ENCODE measurements at places on chromosomes 7 and 10. TPM values are rescaled to one million over a fixed set of nuclear protein-coding genes. Genes with fewer than 3 reads are reported as not detected.

ASIC3 gene
- 2.7 TPM for polyA plus RNA-seq

RBP3 gene
- not detected for polyA plus RNA-seq

NRCAM gene
- polyA plus RNA-seq: 1.2 TPM

GIMAP2 gene
- polyA plus RNA-seq: 4.4 TPM

VSTM4 gene
- polyA plus RNA-seq: 3.1 TPM

STARD3NL gene
- polyA plus RNA-seq: 23.8 TPM

NUB1 gene
- polyA plus RNA-seq: 26.5 TPM

FAM171A1 gene
- polyA plus RNA-seq: 3.1 TPM

LIPK gene
- polyA plus RNA-seq: not detected

UNCX gene
- not detected for polyA plus RNA-seq

CDNF gene
- 4.1 TPM for polyA plus RNA-seq

FOXK1 gene
- polyA plus RNA-seq: 3.9 TPM

HMX3 gene
- not detected for polyA plus RNA-seq

UTF1 gene
- polyA plus RNA-seq: not detected

FKBP6 gene
- 0.10 TPM for polyA plus RNA-seq

NUTM2B gene
- not detected for polyA plus RNA-seq

FFAR4 gene
- not detected for polyA plus RNA-seq

All from stomach (tissue), 19 donors.